Vagina (tissue), 2 donors: ENCODE measurements at places on chromosomes 6 and 20.

DNA sequence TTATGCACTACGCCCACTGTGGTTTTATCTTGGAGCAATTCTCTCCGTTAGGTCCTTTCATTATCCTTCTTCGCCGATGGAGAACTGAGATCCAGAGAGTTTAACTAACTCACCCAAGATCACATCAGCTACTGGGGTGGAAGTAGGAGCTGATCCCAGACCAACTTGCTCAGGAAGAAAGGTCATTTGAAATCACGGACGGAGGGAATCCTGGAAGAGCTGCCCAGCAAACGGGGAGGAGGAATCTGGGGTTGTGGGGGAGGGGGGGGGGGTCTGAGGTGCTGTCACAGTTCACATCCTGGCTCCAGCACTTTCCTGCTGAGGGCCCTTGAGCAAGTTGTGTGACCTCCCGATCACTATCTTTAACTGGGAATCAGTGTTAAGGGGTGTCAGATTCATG lies 62.0 kb downstream of the NPEPL1 start:
- DNase-seq, result no peak

- no peak for DNase-seq
These were observed 212.7 kb upstream of the AGPAT4 start for GRCh38 chr6:161486361-161487216.

DNA sequence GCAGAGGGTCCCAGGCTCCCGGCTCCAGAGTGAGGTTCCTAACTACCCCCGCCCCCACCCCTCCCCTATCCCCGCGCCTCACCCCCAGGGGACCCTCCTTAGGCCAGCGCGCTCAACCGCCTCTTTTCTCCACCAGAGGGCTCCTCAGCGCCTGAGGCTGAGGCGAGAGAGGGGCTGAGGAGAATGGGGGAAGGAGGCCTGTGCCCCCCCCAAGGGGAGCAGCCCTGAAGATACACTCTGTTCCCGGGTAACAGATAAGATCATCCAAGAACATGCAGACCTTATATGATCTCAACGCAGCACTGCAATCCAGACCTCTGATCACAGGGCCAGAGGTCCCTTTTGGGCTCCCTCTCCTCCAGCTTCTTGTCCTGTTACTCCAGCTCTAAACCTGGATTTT lies 43.3 kb upstream of the MRPS10 start:
- DNase-seq, result no peak

DNA sequence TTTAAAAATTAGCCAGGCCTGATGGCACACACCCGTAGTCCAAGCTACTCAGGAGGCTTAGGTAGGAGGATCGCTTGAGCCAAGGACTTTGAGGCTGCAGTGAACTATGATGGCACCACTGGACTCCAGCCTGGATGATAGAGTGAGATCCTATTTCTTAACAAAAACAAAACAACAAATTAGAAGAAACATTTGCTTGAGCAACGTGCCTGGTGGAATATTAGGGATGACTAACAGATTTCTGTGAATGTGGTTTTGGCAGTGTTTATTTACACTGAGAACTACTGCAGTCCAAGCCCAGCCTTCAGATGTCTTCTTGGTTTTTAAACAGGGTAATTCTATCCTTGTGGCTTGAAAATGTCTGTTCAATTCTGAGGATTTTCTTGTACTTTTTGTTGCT lies 9.2 kb downstream of the PPP1R3G start:
- DNase-seq, result no peak

DNA sequence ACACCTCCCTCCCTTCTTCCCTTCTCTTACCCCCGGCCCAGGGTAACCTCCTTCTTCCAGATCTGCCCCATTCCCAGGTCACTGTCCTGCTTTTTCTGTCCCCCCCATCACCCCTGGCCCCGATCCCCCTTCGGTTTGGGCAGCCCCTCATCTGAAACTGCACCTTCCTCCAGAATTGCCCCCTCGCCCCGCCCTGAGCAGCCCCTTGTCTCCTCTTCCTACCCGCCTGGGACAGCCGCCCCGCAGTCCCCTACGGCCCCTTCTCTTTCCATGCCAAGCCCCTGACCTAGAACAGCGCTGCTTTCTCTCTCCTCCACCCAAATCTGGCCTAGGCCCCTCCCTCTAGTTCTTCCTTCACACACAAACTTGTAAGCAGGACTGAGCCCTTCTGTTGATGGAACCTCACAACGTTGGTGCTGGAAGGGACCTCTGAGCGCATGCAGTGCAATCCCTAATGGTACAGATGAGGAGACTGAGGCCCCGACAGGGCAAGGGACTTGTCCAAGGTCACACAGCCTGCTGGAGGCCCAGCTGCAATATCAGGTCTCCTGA lies 630 bp downstream of the PPP2R5D start:
- DNase-seq, result no peak

DNA sequence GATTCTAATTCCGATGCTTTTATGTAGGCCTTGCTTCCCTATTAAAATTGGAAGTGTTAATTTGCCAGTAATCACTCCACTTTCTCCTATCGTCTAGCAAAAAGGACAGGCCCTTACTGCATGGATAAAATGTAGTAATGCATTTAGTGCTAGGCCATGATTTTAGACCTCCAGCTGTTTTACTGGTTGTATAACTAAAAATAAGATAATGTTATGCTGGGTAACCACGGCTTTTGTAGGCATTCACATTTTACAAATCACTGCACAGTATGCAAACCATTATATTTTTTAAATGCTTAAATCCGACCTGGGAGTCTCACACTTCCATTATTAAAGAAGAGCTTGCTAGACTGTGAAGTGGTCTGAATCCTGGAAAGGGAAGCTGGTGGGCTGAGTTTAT lies 179.5 kb downstream of the TFAP2A start:
- no peak for DNase-seq

- no peak for DNase-seq
These were observed 14.3 kb upstream of the CBFA2T2 start for GRCh38 chr20:33475381-33476152.

- DNase-seq, result no peak
These were observed at the start of gene B3GAT2 for GRCh38 chr6:70956451-70957283. Gene B3GAT2 (minus strand): TSS chr6:70957060. CDS start chr6:70956429, 631 bp downstream.
